HTR-8/SVneo (cell line): ENCODE measurements at places on chromosomes 6 and 20.

GRCh38 chr6:108748959-108749358 lies 99.3 kb upstream of the ARMC2 start:
- DNase-seq = no peak

GRCh38 chr20:48489656-48490055 lies 338.1 kb downstream of the PREX1 start:
- no peak for DNase-seq

DNA sequence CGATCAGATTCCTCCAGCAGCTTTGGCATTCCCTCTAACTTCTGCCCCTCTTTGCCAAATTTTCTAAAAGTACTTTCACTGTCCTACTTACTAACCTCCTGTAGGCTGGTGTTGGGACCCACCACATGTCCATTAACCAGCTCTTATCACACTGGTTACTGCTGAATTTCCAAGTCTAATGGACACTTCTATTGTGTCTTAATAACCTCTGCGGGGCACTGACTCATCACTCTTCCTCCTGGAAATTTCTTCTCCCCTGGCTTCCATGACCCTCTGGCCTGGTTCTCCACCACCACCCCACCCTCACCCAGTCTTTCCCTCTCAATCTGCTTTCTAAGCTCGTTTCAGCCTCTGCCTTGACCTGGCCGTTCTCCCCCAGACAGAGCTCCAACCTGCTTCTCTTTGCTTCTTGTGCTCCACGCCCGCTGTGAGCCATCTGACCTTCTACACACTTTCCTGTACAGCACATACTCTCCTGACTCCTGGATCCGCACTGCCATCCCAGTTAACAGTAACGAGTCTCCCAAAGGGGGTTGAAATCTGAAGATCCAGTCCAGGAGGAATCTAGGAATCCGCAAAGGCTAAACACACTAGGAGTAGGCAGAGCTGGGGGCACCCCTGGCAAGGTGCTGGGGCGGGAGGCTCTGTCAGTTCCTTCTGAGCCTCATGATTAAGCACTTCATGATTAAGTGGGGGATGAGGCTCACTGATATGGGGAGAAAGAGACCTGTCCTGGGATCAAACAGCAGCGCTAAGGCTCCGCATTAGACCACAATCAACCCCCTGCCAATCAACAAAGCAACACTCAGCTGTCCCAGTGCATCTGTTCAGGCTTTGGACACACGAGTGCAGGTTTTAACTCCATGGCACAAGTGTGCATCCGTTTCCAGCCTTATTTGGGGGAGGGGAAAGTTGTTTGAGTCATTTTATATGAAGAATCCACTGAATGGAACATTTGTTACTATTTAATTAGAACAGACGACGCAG lies 146.3 kb downstream of the LY86 start:
- no peak for DNase-seq

- DNase-seq = no peak
These were observed 90.5 kb upstream of the PRSS16 start for GRCh38 chr6:27156874-27157458.

DNA sequence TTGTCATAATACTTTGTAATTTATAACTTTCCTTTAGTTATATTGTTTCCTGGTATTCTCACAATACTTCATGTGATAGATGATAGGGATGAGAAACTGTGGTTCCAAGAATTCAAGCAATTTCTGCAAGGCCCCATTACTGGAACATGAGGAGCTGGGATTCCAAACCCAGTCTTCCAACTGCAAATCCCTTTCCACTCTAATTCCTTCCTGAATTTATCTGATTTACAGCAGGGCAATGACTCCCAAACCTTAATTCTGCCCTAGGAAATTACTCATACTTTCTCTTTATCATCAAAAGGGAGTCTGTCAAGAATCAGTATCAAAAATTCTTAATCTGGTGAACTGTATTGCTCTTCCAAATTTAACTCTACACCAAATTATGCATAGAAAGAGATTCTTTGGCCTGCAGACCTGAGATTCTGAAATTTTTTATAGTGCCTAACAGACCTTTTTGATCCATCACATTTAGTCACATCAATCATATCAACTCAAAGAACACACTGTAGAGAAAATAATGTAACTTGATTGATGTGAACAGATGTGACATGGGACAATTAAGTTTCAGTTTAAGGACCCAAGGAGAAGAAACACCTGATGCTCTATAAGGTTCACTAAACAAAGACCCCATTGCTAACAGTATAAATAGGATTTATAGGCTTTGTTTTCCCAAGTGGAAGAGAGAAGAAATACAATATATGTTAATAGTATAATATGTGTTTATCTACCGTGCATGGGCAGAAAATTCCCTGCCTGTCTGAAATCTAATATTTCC lies 41.5 kb upstream of the GJA1 start:
- DNase-seq = no peak

GRCh38 chr6:129661536-129662405 lies 48.2 kb downstream of the ARHGAP18 start:
- DNase-seq = no peak

GRCh38 chr6:53067849-53068361 lies 2.7 kb downstream of the FBXO9 start:
- DNase-seq = no peak

DNA sequence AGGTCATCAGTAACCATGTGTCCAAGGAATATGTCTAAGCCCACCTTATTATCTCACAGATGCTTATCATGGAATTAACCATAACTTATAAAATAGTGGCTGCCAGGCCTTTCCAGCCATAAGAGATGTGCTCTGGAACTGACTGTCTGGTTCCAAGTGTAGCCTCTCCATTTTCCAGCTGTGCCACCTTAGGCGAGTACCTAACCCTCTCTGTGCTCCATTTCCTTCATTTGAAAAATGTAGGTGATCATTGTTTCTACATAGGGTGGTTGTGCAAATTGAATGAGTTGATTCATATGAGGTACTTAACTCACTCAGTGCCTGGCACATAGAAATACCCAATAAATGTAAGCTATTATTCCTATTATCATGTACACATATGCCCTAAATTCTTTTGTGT lies 102.5 kb upstream of the IYD start:
- DNase-seq = no peak

DNA sequence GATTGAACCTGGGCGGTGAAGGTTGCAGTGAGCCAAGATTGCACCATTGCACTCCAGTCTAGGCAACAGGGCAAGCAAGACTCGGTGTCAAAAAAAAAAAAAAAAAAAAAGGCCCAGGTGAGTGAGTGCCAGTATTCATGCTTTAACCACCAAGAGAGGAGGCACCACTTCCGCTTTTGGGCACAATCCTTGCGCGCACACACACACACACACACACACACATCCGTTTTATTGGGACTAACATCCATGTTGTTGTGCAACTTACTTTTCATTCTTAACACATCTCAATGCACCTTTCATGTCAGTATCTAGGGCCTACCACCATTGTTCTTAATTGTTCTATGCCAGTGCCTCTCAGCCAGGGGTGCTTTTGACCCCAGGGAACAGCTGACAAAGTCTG lies 263.0 kb downstream of the CDC5L start:
- DNase-seq = no peak

- DNase-seq = no peak
These were observed 952.5 kb upstream of the MAN1A1 start for GRCh38 chr6:120302041-120302440.

- no peak for DNase-seq
These were observed 95.0 kb upstream of the SIRPA start for GRCh38 chr20:1800180-1800579.

DNA sequence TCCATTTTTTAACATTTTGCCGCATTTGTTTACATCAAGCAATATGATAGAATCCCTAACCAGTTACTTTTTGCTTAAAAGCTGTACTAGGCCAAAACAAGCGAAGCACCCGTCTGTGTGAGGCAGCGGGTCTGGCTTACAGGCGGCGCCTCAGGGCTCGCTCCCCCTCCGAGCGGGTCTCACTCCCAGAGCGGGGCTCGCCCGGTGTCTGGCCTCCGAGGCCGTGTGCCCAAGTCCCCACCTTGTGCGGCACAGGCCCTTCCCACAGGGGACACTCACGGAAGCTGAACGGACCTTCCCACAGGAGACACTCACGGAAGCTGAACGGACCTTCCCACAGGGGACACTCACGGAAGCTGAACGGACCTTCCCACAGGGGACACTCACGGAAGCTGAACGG lies 23.4 kb downstream of the ZBTB46 start:
- no peak for DNase-seq

DNA sequence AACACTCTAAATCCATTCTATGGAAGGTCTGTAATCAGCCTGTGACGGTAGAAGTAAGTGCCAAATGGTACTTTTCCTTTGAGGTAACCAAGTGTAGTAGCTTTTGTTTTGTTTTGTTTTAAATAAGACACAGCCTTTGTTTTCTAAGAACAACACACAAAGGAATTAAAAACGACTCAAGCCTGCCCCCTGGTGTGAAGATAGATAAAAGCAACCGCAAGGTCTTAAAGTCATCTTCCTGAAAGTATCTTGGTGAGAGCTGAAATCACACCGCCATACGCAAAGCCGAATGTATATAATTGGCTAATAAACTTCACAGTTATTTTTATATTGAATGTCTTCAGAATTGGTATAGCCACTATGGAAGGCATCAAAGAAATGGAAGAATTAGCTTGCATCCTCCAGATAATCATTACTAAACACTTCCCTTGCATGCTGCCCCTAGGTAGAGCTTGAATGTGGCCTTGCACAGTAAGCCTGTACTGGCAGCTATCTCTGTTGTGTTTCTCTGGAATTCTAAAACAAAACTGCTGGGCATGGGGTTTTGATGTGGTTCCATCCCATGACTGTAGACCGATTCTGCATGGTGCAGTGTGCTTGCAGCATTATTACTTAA lies 95.6 kb downstream of the LAMP5 start:
- peak; percentile 34 for DNase-seq
